ENCODE measurements at places on chromosomes 5 and 9.

DNA sequence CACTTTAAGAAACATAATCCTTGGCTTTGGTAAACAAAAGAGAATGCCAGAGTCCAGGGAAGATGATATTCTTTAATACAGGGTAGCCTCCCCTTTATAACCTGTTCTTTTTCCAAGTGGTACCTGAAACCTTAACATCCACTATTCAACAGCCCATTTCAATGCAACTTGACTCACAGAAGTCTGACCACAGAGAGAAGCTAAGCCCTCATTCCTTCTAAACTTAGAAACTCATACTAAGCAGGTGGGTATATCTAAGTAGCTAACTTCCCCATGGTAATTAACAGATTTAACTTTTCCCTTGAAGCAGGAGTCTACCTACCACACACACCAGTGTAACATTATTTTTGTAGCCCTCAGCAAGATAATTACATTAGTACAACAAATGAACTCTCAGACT is 91.9 kb downstream of the CEMIP2 start:
- DNase-seq, result no peak

- no peak for DNase-seq
Observed at GRCh38 chr9:92377876-92378275, 26.5 kb downstream of the OGN start.

DNA sequence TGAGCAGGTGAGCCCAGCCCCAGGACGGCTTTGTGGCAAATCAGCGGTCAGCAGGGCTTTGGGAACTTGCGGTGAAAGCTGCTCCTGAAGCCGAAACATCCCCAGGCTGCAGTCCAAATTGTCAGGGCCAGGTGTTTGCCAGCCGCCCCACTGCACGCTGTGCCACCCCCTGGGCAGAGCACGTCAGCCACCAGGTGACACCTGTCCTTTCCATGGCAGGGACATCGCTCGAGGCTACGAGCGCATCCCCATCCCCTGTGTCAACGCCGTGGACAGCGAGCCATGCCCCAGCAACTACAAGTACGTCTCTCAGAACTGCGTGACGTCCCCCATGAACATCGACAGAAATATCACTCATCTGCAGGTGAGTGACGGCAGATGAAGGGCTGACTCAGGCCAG is 64.4 kb upstream of the CACNA1B start:
- DNase-seq, result no peak

- DNase-seq, result no peak
Observed at GRCh38 chr5:119318256-119318894, 37.4 kb upstream of the TNFAIP8 start.

DNA sequence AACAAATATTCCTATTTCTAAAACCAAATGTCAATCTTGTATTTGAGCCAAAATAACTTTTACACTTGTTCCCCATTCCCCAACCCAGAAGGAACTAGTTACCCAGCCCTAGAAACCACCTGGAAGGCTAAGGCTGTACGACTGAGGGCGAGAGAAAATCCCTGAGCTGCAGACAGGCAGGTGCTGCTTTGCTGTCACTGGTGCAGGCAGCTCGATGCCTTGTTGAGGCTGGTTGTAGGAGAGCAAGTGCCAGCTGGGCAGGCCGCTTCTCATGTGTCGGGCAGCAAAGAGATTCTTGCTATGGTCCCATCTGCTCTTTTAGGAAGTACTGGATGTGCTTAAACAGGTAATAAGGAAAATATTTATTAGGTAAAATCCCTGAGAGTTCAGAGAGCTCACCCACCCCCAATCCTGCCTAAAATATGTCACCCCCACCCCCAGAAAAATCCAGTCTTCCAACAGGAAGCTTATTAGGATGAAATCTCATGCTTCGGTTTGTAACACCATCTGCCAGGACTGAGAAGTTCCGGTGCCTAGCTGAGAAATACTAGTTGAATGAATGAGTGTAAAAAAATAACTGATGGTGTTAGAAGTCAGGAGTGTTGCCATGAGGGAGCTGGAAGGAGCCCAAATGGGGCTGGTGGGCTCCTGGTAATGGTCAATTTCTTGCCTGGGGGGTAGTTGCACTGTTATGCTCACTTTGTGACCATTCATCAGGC is 91.1 kb upstream of the DMRT1 start:
- no peak for DNase-seq

- no peak for DNase-seq
Observed at GRCh38 chr5:93107141-93107540, 473.9 kb downstream of the NR2F1-AS1 start.

GRCh38 chr9:97900738-97901565 is 21.3 kb downstream of the TRMO start:
- no peak for DNase-seq

- DNase-seq, result no peak
Observed at GRCh38 chr9:117344892-117345660, 69.8 kb downstream of the ASTN2 start.

GRCh38 chr5:122846051-122846550 is 688 bp downstream of the SNX24 start:
- no peak for DNase-seq

DNA sequence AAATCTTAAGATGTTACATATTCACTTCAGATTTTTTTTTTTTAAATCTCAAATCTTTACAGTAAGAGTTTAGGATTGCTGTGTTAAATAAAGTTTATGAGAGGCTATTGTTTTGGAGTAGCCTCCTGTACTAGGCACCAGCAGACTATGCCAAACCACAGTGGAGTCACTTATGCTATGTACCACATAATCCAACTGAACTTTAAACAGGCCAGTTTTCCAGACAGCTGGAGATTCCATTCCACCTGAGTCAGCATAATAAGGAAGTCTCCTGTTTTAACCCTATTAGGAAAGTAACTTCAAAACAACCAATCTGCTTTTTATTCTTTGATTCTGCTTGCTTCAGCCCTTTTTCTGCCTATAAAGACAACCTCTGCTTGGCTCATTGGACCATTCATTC is 205.2 kb downstream of the CSNK1G3 start:
- DNase-seq, result no peak

DNA sequence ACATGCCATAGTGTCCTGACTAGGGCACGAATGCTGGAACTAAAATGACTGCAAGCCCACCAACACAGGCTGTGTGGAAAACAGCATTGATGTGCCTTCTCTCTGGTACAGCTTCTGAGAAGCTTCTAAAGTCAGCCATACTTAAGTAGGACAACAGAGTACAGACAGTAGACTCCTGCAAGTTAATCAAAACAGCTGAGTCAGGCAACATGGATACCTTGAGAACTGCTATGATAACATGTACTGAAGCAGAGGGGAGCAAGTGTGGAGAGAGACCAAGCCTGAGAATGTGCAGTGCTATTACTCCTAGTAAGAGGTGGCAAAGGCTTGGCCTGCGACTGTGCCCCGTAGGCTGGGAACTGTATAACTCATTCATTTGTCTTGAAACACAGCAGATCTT is 2.5 kb downstream of the ISCA1 start:
- no peak for DNase-seq

DNA sequence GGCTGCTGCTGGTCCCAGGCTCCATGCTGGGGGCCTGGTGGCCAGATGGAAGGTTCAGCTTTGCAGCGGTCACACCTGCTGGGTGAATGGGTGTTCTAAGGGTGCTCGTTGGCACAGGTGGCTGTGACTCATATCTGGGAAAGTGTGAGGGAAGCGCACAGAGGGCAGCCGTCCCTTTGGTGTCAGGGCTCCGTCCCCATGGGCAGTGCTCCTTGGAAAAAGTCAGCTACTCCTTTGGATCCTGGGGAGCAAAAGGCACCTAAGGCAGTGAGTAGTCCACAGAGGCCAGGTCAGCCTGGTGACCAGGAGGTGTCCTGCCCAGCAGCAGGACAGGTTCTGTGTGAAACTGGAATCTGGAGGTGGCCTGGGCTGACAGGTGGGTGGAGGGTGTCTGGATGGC is 18.4 kb upstream of the GBGT1 start:
- DNase-seq, result no peak
